ENCODE measurements at places on chromosomes 5 and 9. TPM values are rescaled to one million over a fixed set of nuclear protein-coding genes. Genes with fewer than 3 reads are reported as not detected.

Gene TMEFF1
- total RNA-seq: 1.7 TPM

DNA sequence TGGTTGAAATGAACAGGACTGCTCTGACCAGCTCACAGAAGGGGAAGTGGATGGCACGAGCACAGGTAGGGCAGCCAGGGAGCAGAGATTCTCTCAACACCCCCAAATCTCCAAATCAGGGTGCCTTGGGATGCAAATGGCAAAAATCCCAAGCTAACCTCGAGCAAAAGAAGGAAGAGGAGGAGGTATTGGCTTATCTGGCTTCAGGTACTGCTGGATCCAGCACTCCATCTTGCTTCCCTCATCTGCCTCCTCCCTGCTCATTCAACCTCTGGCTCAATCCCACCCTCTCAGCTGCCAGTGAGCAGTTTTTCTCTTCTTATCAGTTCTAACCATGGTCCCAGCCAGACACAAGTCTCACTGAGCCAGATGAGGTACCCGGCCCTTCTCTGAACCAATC lies 41.6 kb upstream of the GGTA1 start:
- no peak for DNase-seq
- no peaks in the 10 kb centered on the region for H3K36me3 ChIP-seq
- H3K27ac ChIP-seq: no peak overlapping the region
- 0 out of 2 replicates have a peak, but pooled peaks cover 3% of the 10 kb centered on the region for H3K27me3 ChIP-seq
- no peaks in the 10 kb centered on the region for H3K4me1 ChIP-seq
- H3K4me3 ChIP-seq: no peak overlapping the region

Gene ELAVL2
- not detected for total RNA-seq

DNA sequence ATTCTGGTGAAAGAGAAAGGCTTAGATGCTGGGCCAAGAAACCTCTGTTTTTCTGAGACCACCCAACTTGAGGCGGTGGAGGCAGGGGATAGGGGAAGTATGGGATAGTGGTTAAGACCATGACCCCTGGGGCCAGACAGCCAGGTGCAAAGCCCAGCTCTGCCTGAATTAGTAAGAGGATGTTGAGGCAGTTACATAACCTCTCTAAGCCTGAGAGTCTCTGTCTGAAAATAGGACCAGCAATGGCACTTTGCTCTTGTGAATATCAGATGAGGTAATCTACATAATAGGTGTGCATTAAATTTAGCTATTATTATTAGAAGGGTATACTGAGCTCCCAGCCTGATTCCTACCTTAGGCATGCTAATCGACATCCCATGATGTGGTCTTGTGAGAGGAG lies 68.2 kb downstream of the DOCK2 start:
- no peak for DNase-seq
- no peak overlapping the region for H3K27ac ChIP-seq
- H3K27me3 ChIP-seq: no peaks in the 10 kb centered on the region
- no peak overlapping the region for H3K4me3 ChIP-seq
- H3K36me3 ChIP-seq: no peaks in the 10 kb centered on the region

GRCh38 chr5:174528821-174529544 lies 195.4 kb upstream of the MSX2 start:
- H3K36me3 ChIP-seq: no peaks in the 10 kb centered on the region
- DNase-seq: peak; percentile 49
- H3K27me3 ChIP-seq: no peaks in the 10 kb centered on the region
- H3K27ac ChIP-seq: no peak overlapping the region
- peaks cover 39% of the 10 kb centered on the region for H3K4me1 ChIP-seq
- H3K4me3 ChIP-seq: no peak overlapping the region

DNA sequence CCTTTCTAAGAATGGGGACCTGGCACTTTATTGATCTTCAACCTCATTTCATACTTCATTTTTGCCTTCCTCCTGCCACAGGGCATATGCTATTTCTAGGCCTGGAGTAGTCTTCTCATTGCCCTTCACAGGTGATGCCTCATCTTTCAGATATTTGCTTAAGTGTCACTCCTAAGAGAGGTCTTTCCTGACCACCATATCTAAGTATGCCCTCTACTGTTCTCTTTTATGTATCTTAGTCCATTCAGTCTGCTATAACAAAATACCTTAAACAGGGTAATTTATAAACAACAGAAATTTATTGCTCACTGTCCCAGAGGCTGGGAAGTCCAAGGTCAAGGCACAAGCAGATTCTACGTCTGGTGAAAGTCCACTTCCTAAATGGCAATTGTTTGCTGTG lies 99.1 kb downstream of the ADAMTS6 start:
- H3K4me3 ChIP-seq: no peak overlapping the region
- DNase-seq: no peak
- H3K27ac ChIP-seq: no peak overlapping the region
- H3K36me3 ChIP-seq: no peaks in the 10 kb centered on the region
- H3K27me3 ChIP-seq: no peaks in the 10 kb centered on the region

GRCh38 chr9:36036253-36036779 lies 397 bp upstream of the RECK start:
- peaks cover 19% of the 10 kb centered on the region for H3K4me1 ChIP-seq
- no peak overlapping the region for H3K27ac ChIP-seq
- H3K27me3 ChIP-seq: no peaks in the 10 kb centered on the region
- no peaks in the 10 kb centered on the region for H3K36me3 ChIP-seq

GRCh38 chr5:144731786-144732185 lies 561.1 kb downstream of the KCTD16 start:
- no peaks in the 10 kb centered on the region for H3K27me3 ChIP-seq
- no peaks in the 10 kb centered on the region for H3K4me1 ChIP-seq
- no peaks in the 10 kb centered on the region for H3K36me3 ChIP-seq
- no peak overlapping the region for H3K27ac ChIP-seq
- no peak overlapping the region for H3K4me3 ChIP-seq

- no peak overlapping the region for H3K4me3 ChIP-seq
- H3K4me1 ChIP-seq: no peaks in the 10 kb centered on the region
- H3K27me3 ChIP-seq: no peaks in the 10 kb centered on the region
- no peak for DNase-seq
These were observed 427.9 kb downstream of the KCTD16 start for GRCh38 chr5:144598451-144599068.

GRCh38 chr9:129435291-129435690 lies 185.6 kb downstream of the C9orf50 start:
- H3K27me3 ChIP-seq: peaks cover 21% of the 10 kb centered on the region
- no peaks in the 10 kb centered on the region for H3K36me3 ChIP-seq
- H3K27ac ChIP-seq: no peak overlapping the region
- no peak for DNase-seq
- no peaks in the 10 kb centered on the region for H3K4me1 ChIP-seq

- no peak overlapping the region for H3K27ac ChIP-seq
- no peaks in the 10 kb centered on the region for H3K36me3 ChIP-seq
- no peak overlapping the region for H3K4me3 ChIP-seq
These were observed 260.4 kb downstream of the GABRB2 start for GRCh38 chr5:161286066-161286655.

- H3K4me1 ChIP-seq: no peaks in the 10 kb centered on the region
- H3K36me3 ChIP-seq: no peaks in the 10 kb centered on the region
- no peaks in the 10 kb centered on the region for H3K27me3 ChIP-seq
These were observed 321.9 kb downstream of the EBF1 start for GRCh38 chr5:158777647-158778350.

- H3K27ac ChIP-seq: no peak overlapping the region
- H3K36me3 ChIP-seq: no peaks in the 10 kb centered on the region
- no peaks in the 10 kb centered on the region for H3K4me1 ChIP-seq
- no peak for DNase-seq
- no peak overlapping the region for H3K4me3 ChIP-seq
These were observed 530.0 kb upstream of the CDH6 start for GRCh38 chr5:30663536-30663935.

Gene PTPN3
- total RNA-seq: 19.0 TPM

DNA sequence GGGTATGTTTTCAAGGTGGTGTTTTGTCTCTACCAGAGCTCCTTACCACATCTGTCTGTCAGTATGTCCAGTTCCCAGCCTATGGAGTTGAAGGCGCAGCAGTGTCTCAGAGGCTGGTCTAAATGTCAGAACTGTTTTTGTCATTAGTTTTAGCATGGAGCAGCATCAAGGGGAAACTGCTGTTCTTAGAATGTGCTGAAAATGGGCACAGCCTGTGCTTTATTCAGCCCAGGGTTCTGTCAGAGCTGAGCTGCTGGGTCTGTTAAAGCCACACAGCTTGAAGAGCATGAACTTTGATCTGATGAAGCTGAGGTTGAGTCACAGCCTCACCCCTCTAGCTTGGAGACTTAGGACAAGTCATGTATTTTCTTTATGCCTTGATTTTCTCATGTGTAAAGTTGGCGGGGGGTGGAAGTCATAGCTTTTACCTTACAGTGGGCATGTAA lies 71.9 kb downstream of the RALGPS1 start:
- peak; percentile 9 for DNase-seq
- H3K36me3 ChIP-seq: no peaks in the 10 kb centered on the region
- H3K4me1 ChIP-seq: peaks cover 48% of the 10 kb centered on the region
- peak overlapping the region; percentile 10 for H3K4me3 ChIP-seq

DNA sequence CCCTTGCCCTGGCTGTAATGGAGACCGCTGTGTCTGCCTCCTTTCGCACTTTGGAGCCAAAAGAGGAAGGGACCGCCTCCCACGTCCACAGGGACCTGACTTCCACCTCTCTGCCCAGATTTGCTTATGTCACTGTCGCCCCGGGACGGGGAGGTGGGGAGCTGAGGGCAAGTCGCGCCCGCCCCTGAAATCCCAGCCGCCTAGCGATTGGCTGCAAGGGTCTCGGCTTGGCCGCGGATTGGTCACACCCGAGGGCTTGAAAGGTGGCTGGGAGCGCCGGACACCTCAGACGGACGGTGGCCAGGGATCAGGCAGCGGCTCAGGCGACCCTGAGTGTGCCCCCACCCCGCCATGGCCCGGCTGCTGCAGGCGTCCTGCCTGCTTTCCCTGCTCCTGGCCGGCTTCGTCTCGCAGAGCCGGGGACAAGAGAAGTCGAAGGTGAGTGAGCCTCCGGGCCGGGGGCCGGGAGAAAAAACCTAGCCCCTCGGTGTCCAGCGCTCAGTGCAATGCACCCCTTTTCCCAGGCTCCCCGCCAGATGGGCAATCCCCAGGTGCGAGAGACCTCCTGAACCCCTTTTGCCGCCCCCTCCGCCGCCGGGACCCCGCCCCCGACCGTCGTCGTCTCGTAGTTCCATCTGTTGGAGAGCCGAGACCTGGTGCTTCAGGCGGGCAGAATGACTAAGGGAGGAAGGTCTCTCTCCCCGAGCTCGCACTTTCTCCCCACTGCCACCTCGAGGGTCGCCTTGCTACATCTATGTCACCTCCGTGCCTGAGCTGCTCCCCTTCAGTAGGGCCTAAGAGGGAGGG lies at the start of gene GPX3:
Gene GPX3 (plus strand): TSS at position 288 of the 807 bp plus-strand sequence. CDS start 64 bp downstream, at position 352.
- H3K4me1 ChIP-seq: peaks cover 12% of the 10 kb centered on the region
- H3K27ac ChIP-seq: no peak within 1 kb of the TSS
- peak within 1 kb of the TSS; percentile 94 for H3K4me3 ChIP-seq
- H3K36me3 ChIP-seq: no peaks in the 10 kb centered on the region
- DNase-seq: peak; percentile 93

GRCh38 chr5:71719063-71719964 lies at the start of gene CARTPT:
CARTPT (plus strand) TSS chr5:71719275; CDS start chr5:71719294, 19 bp downstream.
- no peaks in the 10 kb centered on the region for H3K36me3 ChIP-seq
- no peak within 1 kb of the TSS for H3K4me3 ChIP-seq
- peaks cover 38% of the 10 kb centered on the region for H3K27me3 ChIP-seq
- DNase-seq: no peak

DNA sequence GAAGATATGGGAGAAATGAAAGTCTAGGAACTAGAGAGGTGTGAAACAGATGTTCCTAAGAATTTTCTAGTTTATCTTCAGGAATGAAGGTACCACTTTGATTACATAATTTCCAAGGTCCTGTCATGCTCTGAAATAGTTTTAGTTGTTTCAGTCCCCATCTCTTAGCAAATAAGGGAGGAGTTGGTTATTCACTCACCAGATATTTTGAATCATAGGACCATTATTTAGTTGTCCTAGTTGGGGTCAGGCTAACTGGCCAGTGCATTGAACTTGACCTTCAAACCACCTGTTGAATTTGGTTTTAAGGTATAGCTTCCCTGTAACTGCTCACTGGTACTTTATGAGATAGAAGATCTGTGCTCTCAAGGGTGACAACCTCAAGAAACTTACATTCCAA lies 53.9 kb upstream of the TNFAIP8 start:
- H3K4me1 ChIP-seq: peaks cover 40% of the 10 kb centered on the region
- DNase-seq: no peak
- H3K27ac ChIP-seq: peak overlapping the region; percentile 65
- no peaks in the 10 kb centered on the region for H3K27me3 ChIP-seq
- H3K36me3 ChIP-seq: no peaks in the 10 kb centered on the region

- no peaks in the 10 kb centered on the region for H3K36me3 ChIP-seq
- H3K4me3 ChIP-seq: no peak overlapping the region
- no peaks in the 10 kb centered on the region for H3K27me3 ChIP-seq
- no peak for DNase-seq
These were observed 111.2 kb downstream of the UNC13B start for GRCh38 chr9:35272989-35273388.

DNA sequence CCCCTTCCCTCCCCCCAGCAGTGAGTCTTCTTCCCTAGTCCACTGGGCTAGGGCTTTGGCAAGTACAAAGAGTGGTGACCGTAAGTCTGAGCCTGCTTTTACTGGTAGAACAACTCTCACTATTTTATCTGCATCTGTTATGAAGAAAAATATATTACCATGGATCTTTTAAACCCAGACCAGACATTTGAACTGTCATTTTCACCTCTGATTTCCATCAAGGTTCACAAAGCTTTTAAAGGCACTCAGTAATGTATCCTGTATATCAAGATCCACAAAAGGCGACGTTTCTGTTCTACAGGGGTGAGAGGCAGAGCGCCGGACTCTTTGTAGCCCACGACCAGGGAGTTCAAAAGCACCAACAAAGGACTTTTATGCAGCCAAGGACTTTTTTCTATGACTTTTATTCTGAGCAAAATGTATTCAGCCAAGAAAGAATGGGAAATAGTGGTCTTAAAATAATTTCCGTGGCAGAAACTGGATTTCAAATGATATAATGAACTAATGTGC lies 388.3 kb downstream of the ANXA1 start:
- H3K4me1 ChIP-seq: no peaks in the 10 kb centered on the region
- no peaks in the 10 kb centered on the region for H3K36me3 ChIP-seq
- H3K27me3 ChIP-seq: no peaks in the 10 kb centered on the region
- DNase-seq: no peak

DNA sequence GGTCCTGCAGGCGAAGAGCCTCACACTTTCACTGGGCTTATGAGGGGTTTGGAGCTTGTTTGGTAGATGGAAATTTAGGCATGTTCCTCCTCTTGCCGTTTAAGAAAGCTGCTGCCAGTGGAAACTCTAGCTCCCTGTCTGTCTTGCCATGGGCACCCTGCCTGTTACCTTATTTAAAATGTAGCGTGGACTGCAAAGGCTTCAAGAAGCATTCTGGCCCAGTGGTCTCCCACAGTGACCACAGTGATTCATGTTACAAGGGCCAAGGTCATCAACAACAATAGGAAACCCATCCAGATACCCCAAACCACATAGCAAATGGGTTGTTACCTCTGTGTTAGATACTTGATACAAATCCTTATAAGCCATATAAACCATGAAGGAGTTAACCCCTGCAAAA lies 96.6 kb downstream of the DPYSL3 start:
- no peak overlapping the region for H3K4me3 ChIP-seq
- peaks cover 7% of the 10 kb centered on the region for H3K27me3 ChIP-seq
- H3K4me1 ChIP-seq: no peaks in the 10 kb centered on the region
- no peak for DNase-seq
- H3K27ac ChIP-seq: no peak overlapping the region

Gene TSLP
- total RNA-seq: not detected

Gene FAM78A
- total RNA-seq: 1.3 TPM

Data from PC-9 (cell line).